ENCODE measurements at places on chromosomes 1 and 21.

DNA sequence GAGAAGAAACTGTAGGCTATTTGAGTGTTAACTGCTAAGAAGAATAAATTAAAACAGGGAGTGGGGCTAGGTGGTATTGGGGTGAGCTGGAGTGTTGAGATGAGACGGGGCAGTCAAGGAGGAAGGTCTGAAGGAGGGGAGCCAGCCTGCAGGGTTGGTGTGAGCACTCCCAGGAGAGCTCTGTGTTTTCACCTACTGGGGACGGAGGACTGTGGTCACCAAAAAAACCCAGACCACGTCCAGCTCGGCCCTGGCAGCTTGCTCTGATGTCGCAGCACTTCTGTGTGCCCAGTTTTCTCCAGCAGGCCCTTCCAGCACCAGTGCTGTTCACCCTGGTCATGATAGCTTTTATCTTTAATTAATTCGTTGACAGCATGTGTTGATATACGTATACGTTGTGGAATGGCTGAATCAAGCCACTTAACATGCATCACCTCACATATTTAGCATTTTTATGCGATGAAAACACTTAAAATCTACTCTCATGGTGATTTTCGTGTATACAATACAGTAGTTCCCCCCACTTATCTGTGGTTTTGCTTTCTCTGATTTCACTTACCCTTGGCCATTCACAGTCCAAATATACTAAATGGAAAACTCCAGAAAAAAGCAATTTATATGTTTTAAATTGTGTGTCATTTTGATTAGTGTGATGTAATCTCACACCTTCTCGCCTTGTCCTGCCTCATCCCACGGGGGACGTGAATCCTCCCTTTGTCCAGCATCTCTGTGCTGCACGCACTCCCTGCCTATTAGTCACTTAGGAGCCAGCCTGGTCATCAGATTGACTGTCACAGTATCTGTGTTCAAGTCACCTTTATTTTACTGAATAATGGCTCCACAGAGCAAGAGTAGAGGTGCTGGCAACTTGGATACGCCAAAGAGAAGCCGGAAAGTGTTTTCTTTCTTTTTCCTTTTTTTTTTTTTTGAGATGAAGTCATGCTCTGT is 12.3 kb downstream of the FAM3B start:
- DNase-seq, result no peak

DNA sequence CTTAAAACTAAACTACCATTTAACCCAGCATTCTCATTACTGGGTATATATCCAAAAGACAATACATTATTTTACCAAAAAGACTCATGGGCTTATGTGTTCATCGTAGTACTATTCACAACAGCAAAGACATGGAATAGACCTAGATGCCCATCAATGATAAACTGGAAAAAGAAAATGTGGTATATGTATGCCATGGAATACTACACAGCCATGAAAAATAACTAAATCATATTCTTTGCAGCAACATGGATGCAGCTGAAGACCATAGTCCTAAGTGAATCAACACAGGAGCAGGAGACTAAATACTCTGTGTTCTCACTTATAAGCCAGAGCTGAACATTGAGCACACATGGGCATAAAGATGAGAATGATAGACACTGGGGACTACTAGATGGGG is 645.1 kb upstream of the B3GALT2 start:
- no peak for DNase-seq

- DNase-seq, result no peak
Observed at GRCh38 chr1:98467586-98467985, 193.9 kb upstream of the SNX7 start.

GRCh38 chr1:208007938-208008342 is 97.0 kb upstream of the CD34 start:
- DNase-seq, result no peak

GRCh38 chr1:89986020-89986419 is 8.9 kb upstream of the ZNF326 start:
- DNase-seq, result no peak

DNA sequence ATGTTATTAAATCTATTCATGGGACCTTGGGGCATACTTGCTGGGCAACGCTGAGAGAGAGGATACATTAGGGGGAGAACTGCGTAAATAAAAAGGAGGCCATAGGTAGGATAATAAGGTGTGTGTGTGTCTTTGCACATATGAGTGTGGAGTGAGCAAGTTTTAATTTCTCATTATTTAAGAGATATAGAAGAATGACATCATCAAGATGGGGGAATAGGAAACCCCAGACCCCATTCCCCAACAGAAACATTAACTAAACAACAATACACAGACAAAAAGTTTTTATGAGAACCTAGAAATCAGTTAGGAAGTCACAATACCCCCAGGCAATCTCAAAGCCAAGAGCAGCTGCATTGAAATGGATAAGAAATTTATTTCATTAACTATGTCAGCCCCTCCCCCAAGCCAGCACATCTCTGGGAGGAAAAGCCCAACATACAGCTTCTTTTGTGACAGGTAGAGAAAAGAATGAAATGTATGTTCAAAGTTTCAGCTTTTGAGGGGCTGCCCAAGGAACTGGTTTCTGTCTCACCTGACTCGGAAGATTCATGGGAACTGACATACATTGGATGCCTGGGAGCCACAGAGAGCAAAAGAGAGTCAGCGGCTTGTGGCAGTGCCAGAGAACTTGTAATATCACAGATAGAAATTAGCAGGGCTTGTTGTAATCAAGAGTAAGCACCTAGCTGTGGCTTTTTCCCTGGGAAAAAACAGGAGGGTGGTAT is 234.3 kb upstream of the NFIA start:
- DNase-seq, result no peak

GRCh38 chr1:214570442-214570841 is 19.0 kb upstream of the PTPN14 start:
- DNase-seq, result no peak

DNA sequence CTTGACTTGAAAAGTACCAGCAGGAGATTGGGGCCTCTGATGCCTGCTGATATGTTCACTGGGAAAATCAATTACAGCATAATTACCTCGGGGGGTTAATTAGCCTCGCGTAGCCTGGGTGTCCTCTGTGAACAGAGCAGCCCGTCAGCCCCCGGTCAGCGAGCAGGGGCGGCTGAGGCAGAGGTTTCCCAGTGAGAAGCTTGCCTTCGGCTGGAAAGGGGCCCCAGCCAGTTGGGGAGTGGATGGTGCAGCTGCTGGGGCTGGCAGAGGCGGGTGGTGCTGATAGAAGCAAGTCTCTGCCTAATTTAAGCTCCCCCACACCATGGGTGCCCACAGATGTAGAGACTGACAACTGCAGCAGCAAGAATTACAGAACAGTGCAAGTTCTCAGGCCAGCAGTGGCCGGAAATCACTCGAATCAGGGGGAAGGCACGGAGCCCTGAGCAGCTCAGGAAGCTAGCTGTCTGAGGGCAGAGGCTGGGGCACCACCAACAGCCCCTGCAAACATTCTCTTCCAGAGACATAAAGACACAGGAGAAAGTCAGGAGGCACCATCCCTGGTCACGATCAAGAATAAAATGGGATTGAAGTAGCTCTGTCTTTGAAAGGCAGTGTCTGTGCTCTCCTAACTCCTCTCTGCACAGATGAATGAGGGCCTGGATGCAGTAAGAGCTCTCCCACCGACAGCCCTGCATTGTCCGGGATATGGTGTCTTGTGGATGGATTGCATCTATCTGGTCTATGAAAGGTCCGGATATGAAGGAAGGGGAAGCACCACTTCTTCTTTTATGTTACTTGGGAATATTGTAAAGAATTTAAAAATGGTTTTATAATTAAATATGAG is 166.5 kb upstream of the CD34 start:
- DNase-seq, result no peak

- no peak for DNase-seq
Observed at GRCh38 chr1:20846461-20847374, 59.6 kb upstream of the HP1BP3 start.

DNA sequence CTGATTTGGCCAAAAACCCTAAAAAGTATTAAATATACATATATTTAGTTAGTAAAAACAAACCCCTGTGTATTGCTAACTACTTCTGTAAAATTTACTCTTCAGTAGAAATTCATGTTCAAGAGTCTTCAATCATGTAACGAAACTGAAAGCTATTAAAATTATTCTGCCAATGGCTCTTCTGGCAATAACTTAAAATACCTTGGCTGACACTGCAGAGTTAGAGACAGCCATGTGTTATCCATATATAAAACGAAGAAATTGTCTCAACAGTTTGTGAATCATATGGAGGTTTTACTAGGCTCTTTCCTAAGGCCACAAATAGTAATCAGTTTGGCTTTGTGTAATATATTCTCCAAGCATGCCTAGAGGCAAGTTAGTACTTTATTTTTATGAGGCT is 357.2 kb downstream of the COL11A1 start:
- no peak for DNase-seq

GRCh38 chr1:107501081-107501605 is 360.3 kb downstream of the NTNG1 start:
- DNase-seq, result no peak

DNA sequence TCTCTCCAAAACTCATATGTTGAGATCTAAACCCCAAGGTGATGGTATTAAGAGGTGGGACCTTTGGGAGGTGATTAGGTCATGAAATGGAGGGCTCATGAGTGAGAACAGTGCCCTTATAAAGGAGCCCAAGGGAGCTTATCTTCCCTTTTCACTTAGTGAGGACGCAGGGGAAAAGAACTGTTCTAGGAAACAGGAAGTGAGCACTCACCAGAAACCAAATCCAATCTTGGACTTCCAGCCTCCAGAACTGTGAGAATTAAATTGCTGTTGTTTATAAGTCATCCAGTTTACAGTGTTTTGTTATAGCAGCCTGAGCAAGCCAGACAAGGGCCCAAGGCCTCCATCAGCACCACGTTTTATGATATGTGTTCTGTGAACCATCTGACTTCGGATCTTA is 60.3 kb upstream of the LRRC8D start:
- no peak for DNase-seq

- DNase-seq, result no peak
Observed at GRCh38 chr21:38839328-38840286, 33.9 kb downstream of the ETS2 start.

DNA sequence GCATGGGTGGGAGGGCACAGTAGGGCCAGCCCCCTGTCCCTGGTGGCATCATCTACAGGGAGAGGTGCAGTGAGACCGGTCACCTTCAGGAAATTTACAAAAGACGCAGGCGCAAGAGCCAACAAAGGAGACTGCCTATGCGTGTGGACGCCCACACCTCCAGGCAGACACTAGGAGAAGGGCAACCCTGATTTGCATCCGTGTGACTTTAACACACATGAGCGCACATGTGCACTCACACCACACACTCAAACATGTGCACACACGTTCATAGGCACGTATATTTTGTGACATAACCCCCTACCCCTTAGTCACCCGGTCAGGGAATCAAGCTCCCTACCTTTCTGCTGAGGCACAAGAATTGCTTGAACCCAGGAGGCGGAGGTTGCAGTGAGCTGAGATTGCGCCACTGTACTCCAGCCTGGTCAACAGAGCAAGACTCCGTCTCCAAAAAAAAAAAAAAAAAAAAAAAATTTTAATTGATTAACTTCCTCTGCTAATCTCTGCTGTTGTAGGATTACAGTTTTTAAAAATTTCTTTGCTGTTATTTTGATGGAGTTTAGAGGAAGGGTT is 84.7 kb upstream of the SLC25A33 start:
- DNase-seq, result no peak

- no peak for DNase-seq
Observed at GRCh38 chr1:236425031-236425663, 31.1 kb downstream of the EDARADD start.

Data from activated naive CD4-positive, alpha-beta T cell treated with anti-CD3 and anti-CD28 coated beads, Interleukin-2, amount 50 U/mL, for 72 hours (primary cell).